ENCODE measurements at places on chromosomes 1 and 21.

- DNase-seq: no peak
Observed at GRCh38 chr1:65360648-65361047, 51.3 kb downstream of the DNAJC6 start.

DNA sequence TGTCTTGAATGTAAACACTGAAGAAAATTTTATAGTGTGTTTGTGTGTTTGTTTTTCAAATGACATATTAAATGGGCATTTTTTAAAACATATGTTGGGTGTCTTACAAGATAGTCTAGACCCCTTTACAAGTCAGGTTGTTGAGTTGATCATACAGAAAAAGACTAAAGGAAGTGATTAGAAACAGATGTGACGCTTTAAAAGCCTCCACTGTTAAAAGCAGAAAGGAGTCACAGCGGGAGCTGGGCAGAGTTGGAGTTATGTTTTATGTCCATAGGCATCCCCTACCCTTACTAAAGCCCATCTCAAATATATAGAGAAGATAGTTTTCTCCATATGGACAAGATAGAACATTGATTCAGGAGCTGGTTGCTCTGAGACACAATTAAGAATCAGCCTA is 393.9 kb downstream of the PLPP3 start:
- DNase-seq: no peak

DNA sequence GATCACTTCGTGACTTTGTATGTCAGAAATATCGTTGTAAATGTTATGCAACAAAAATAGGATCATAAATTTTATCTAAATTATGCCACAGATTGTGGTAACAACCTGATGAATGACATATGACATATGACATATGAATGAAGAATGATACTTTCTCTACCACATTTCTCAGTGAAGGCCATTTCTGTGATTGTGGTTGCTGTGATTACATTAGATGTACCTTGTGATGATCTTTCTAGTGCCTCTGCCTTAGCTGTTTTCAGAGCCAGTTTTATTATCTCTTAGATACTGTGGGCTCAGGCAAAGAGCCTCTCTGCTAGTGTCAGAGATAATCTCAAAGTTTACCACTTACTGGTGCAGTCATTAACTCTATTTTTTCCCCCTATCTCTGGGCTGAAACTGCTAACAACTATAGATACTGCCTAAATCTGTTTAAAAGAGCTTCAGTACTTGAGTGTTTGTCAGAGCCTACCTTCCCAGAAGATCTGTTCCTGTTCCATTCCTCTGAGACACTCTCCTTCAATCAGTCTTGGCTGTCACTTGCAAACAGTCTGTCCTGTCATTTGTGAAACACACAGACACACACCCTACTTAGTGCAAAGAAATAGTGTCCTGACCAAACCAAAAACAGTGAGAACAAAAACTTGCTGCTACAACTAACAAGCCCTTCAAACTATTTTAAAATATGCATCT is 55.5 kb downstream of the HMCN1 start:
- no peak for DNase-seq

- DNase-seq: no peak
Observed at GRCh38 chr1:231918239-231919015, 291.8 kb downstream of the DISC1 start.

DNA sequence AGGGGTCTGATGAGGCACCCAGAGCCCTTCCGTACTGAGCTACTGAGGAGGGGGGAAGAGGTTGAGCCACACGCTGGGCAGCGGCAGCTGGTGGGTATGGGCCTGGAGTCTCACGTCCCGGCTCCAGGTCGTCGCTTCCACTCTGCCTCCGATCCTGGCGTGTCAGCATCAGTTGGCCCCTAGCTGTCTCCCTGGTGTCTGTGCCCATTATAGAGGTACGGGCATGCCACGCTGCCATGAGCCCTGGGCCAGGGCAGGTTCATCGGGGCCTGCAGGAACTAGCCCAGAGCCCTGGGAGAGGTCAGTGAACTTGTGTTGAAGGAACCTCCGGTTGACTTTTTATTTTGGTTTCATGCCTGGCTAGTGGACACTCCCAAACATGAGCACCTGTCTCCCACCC is 18.2 kb downstream of the COQ8A start:
- no peak for DNase-seq

DNA sequence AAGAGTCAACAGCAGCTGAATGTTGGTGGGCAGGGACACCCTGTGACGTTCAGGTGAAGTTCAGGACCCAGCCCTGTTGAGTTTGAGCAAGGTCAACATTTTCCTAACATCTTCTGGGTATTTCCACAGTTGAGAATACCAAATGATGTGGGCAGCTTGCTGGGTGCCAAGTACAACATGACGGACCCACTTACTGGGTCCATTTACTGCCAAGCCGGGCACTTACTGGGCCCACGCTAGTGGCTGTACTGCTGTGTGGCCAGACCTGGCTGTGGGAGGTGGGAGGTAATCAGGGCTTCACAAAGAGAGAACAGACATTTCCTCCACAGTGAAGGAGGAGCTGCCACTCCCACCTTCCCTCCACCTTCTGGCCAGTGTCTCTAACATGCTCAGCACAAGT is 99.2 kb downstream of the PSMG1 start:
- no peak for DNase-seq

GRCh38 chr1:58033311-58033710 is 513.2 kb downstream of the OMA1 start:
- DNase-seq: no peak

DNA sequence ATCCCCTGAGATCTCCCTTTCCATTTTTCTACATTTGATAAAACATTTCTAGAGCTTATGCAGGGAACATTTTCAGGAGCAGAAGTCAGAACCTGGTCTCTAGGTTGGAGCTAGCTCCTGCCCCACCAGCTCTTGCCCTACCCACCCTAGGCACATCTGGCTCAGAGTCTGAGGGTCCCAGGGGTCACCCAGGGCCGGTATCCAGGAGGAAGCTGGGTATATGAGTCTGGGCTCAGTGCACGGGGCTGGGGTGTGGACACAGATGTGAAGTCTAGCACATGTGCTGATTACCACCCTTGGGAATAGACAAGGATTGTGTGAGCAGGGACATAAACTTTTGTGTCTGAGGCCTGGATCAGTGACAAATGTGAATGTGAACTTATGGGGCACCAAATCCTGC is 95.4 kb downstream of the MATN1 start:
- no peak for DNase-seq

GRCh38 chr21:44353191-44353970 is at the start of gene TRPM2:
Gene TRPM2 (plus strand): TSS chr21:44353621. CDS start chr21:44353701, 80 bp downstream.
- DNase-seq: peak; percentile 20

GRCh38 chr21:15408089-15408488 is 321.7 kb upstream of the USP25 start:
- no peak for DNase-seq

- no peak for DNase-seq
Observed at GRCh38 chr1:220843481-220844011, 35.7 kb upstream of the HLX start.

DNA sequence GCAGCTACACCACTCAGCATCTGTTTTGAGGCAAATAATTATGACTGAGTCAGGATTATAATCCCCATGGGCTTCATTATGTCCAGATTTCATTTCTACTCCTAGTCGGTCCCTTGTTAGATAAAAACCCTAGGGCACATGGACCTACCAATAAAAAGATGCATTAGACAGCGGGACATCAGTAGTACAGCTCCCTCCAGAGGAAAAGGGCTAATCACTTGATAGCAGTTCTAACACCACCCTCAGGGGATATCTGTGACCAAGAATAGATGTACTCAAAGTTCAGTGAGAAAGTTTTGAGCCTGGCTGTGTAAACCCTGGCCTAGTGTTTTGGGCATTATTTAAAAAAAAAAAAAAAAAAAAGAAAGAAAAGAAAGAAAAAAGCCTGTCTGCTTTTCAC is 10.0 kb downstream of the GJA8 start:
- DNase-seq: no peak

DNA sequence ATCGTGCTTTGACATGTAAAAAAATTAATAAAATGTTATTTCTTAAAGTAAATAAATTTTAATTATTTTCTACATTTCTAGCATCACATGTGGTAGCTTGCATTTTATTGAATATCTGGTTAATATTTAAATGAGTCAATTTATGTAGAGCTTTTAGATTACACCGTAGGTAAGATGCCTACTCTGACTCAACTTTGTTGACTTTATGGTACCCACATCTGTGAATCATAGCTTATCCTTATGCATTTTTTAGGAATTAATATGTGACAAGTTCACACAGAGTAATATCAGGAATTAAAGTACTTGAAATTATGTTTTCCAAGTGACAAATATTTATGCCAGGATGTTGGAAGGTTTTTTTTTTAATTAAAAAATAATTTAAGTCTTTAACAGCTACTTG is 120.7 kb downstream of the LEPR start:
- no peak for DNase-seq

- DNase-seq: no peak
Observed at GRCh38 chr21:45555557-45556301, 13.5 kb upstream of the SLC19A1 start.

GRCh38 chr1:35568975-35569395 is 4.1 kb upstream of the TFAP2E start:
- DNase-seq: peak; percentile 45

GRCh38 chr1:29456685-29457435 is 220.5 kb downstream of the PTPRU start:
- DNase-seq: no peak

DNA sequence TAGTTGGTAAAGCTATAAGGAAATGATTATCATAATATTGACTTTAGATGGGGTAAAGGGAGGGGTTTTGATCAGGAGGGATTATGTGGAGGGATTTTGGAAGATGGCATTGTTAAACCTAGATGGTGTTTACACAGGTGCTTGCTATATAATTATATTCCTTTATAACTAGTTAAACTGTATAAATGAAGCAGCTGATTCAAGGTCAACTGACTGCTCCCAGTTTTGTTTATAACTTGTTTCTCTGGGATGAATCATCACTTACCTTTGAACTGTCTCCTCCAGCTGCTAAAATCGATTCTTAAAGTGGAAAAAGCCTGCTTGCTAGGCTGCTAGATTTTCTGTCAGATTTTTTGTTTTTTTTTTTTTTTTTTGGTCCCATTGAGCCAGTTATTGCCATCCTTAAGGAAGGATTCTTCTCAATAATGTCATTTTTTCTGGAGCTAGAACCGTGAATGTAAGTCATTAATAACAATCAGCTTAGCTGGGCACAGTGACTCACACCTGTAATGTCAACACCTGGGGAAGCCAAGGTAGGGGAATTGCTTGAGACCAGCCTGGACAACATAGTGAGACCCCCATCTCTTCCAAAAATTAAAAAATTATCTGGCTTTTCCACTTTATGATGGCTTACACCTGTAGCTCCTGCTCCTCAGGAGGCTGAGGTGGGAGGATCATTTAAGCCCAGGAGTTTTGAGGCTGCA is 153.2 kb downstream of the PIK3R3 start:
- no peak for DNase-seq

- no peak for DNase-seq
Observed at GRCh38 chr1:220579317-220579716, 51.4 kb downstream of the MARK1 start.

DNA sequence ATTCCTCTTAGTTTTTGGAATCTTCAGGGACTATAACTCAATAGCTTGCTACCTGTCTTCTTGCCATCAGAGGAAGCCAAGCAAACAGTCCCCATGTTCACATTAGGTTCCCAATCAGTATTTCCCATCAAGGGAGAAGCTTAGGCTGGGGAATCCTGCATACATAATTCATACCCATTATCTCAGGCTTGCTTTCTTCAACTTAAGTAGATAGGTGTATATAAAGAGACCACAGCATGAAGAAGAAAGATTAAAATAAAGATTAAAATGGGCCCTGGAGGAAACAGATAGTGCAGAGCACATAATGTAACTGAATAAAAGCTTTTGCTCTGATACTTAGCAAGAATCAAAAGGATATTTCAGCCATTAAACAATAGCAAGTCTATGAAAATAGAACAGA is 29.0 kb upstream of the KCNK1 start:
- no peak for DNase-seq

DNA sequence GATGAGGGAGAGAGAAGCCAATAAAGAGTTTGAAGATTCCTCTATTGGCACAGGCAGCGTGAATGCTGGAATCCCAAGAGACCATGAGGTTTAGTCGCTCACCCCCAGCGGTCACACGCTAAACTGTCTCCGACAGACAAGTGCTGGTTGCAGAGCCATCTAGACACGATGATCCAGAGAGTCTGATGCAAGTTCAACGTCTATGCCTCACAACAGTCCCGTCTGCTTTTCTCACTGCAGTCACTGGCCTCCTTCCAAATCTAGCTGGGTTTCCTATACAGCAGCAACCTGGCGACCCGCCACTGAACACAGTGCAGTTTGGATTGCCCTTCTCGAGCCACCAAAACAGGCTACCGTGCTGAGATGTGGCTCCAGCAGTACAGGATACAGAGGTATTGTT is 98.6 kb upstream of the KRTAP19-8 start:
- no peak for DNase-seq

GRCh38 chr1:107622535-107622934 is 342.4 kb downstream of the VAV3 start:
- DNase-seq: no peak

DNA sequence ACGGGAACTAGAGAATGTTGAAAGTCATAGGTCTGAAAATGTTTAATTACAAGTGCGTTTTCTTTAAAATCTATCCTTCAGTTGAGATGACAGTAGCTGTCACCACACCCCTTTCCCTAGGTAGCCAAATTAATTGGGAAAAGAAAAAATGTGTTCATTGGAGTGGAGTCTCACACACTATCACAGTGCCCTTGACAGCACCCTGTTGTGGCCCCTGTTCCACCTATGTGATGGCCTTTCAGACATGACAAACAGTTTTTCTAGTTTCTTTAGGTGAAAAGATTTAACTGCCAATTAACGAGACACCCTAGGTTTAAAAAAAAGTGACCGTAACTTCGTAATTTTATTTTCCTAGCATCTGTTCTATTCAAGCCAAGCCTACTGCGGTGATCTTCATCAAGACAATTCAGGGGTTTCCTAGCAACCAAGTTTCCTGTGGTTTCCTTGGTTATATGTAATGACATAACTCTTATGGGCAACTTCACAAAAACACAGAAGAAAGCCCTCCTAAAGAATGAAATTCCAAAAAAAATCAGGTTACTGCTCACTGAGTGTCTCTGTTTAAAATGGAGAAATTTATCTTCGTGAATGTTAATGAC is 298.3 kb downstream of the PDE4B start:
- DNase-seq: no peak

- DNase-seq: no peak
Observed at GRCh38 chr21:27450216-27450615, 483.3 kb upstream of the ADAMTS5 start.
